ENCODE measurements at places on chromosomes 5 and 9. TPM values are rescaled to one million over a fixed set of nuclear protein-coding genes. Genes with fewer than 3 reads are reported as not detected.

Gene FOXD4
- total RNA-seq = 1.2 TPM

Gene NMUR2
- not detected for total RNA-seq

Gene ENTPD8
- not detected for total RNA-seq

Gene ARL15
- 28.7 TPM for total RNA-seq

Gene LCN1
- not detected for total RNA-seq

Gene N4BP3
- total RNA-seq = 10.3 TPM

Gene TAF1L
- not detected for total RNA-seq

Gene SH3TC2
- total RNA-seq = 35.3 TPM

Gene FAM174A
- total RNA-seq = 13.7 TPM

Gene SAXO1
- total RNA-seq = not detected

Gene RASGEF1C
- 10.1 TPM for total RNA-seq

Gene GABRP
- 0.19 TPM for total RNA-seq

Gene ANKRD34B
- 0.31 TPM for total RNA-seq

Gene UBE2QL1
- total RNA-seq = 54.5 TPM

Gene LSM11
- 18.7 TPM for total RNA-seq

Gene PCA3
- total RNA-seq = 0.92 TPM

Gene IL3
- not detected for total RNA-seq

Gene GRM6
- total RNA-seq = not detected

Gene ASPN
- 1.3 TPM for total RNA-seq

Gene SPINK7
- not detected for total RNA-seq

Gene BDP1
- total RNA-seq = 35.1 TPM

Gene IGFBPL1
- total RNA-seq = 0.96 TPM

Gene TPPP
- 298 TPM for total RNA-seq

Gene IFNK
- total RNA-seq = not detected

Gene PCDHB11
- total RNA-seq = 8.9 TPM

Gene POU5F2
- 4.7 TPM for total RNA-seq

Gene CNTFR
- total RNA-seq = 52.2 TPM

Gene EIF4E1B
- 14.2 TPM for total RNA-seq
